Activated CD4-positive, alpha-beta T cell treated with anti-CD3 and anti-CD28 coated beads, Interleukin-2, amount 10 ng/mL, durations not matched to agents 7 days and 5 days (primary cell): ENCODE measurements at places on chromosomes 7 and 10.
A peak's percentile ranks its signal among the peaks of the same experiment; 100 is the strongest.

GRCh38 chr10:97210543-97210960 lies 24.8 kb upstream of the SLIT1 start:
- DNase-seq = peak; percentile 76

DNA sequence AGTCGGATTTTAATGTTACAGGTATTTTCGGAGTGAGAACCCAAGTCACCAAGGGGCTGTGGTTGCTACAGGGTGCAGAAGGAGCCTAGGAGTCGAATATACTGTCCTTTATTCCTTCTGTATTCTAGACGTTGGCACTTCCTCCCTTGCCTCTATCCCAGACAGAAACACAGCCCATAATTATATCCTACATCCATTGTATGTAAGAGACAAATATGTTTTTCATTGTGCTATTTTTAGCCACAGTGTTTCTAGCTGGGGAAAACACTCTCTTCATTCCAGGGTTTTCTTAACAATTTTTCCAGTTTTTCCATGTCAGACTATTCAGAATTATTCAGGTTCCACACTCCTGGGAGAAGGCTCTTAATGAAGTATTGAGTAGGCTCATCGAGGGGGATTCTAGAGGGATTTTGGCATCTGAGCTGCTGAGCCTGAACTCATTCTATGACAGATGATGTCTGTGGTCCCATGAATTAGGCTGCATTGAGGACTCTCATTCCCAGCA lies 32.6 kb downstream of the KIAA1217 start:
- DNase-seq = no peak

DNA sequence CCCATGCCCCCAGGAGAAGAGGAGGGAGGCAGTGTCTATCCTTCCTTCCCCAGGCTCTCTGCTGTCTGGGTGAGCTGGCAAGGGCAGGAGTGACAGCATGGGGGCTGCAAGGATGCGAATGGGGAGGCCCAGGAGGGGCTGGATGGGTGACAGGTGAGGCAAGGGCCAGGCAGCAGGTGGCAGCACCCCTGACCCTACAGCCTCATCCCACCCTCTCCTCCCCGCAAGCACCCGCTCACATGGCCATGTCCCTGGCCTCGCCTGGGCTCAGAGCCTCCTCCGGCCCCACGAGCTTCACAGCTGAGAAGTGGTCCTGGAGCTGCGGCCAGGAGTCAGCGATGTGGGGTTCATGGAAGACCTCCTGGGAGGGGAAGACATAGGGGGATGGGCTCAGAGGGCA lies 5.4 kb downstream of the PLOD3 start:
- DNase-seq = no peak

GRCh38 chr7:11650500-11650899 lies 181.5 kb downstream of the THSD7A start:
- DNase-seq = no peak

DNA sequence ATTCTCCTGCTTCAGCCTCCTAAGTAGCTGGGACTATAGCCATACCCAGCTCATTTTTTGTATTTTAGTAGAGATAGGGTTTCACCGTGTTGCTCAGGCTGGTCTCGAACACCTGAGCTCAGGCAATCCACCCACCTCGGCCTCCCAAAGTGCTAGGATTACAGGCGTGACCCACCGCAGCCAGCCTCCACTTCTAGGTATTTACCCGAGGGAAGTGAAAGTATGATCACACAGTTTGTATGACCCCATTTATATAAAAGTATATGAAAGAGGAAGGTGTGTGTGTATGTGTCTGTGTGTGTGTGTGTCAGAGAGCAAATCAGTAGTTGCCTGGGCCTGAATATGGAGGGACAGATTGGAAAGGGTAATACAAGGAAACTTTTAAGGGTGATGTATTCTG lies 2.0 kb upstream of the PURB start:
- DNase-seq = no peak
